ENCODE measurements at places on chromosomes 5 and 9. TPM values are rescaled to one million over a fixed set of nuclear protein-coding genes. Genes with fewer than 3 reads are reported as not detected.

GRCh38 chr9:114551750-114552685 lies 35.6 kb upstream of the ATP6V1G1 start:
- peak; percentile 96 for DNase-seq

- no peak for DNase-seq
Measured at GRCh38 chr9:120071760-120072159, 508.2 kb downstream of the CDK5RAP2 start.

- no peak for DNase-seq
Measured at GRCh38 chr5:145925353-145925752, 11.0 kb upstream of the SH3RF2 start.

- no peak for DNase-seq
Measured at GRCh38 chr5:10056228-10056760, 193.4 kb downstream of the ATPSCKMT start.

DNA sequence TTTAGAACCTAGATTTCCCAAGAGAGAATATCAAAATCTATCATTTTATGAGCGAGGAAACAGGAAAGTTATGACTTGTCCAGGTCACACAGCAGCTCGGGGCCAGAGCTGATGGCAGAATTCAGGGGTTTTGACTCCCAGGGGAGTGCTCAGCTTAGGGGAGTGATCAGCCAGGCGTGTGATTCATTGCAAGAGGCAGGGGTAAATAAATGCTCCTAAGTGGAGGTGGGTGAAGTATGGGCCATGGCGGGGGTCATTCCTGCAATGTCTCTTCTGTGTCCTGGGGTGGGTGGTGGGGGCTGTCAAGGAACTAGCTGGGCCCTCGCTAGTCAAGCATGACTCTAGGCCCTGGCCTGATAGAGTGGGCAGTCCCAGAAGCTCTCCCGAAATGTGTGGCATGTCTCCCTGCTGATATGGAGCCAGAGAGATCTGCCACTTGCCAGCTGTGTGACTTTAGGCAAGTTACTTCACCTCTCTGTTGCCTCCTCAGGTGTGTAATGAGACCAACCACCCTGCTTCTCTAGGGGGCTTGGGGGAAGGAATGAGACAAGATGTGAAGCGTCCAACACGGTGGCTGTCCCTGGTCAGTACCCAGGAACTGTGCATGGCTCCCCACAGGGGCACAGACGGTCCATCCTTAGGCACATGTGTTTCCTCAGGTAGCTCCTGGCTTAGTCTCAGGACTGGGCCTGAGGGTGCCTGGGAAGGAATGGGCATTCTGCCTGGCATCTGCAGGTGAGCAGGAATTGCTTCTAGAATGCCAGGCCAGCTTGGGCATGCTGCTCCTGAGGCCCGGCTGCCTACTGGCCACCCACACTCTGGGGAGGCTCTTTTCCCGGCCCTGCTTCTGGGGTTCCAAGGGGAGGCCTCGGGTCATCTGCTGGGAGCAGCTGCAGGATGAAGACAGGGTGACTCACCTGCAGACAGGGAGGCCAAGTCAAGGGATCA lies 36.5 kb upstream of the SH3PXD2B start:
- peak; percentile 90 for DNase-seq

GRCh38 chr5:130624805-130625204 lies 540.3 kb downstream of the HINT1 start:
- DNase-seq = no peak

GRCh38 chr5:180785794-180786221 lies 16.8 kb downstream of the MGAT1 start:
- peak; percentile 84 for DNase-seq

DNA sequence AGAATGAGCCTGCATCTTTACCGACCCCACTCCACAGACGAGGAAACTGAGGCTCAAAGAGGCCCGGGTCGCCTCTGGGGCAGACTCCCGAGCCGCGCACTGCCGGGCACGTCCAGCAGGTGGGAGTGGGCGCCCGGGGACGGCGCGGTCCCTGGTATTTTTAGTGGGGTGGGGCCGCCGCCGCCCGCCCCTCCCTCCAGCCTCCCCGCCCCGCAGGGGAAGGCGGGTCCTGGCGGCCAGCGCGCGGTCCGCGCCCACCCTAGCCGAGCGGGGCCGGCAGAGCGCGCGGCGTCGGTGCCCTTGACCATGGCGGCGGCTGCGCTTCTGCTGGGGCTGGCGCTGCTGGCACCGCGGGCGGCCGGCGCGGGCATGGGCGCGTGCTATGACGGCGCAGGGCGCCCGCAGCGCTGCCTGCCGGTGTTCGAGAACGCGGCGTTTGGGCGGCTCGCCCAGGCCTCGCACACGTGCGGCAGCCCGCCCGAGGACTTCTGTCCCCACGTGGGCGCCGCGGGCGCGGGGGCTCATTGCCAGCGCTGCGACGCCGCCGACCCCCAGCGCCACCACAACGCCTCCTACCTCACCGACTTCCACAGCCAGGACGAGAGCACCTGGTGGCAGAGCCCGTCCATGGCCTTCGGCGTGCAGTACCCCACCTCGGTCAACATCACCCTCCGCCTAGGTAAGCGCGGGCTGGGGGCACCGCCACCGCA lies at the start of gene LAMC3:
Gene LAMC3 (plus strand): TSS at position 266 of the 710 bp plus-strand sequence. CDS start 41 bp downstream, at position 307.
- peak; percentile 91 for DNase-seq

- DNase-seq = no peak
Measured at GRCh38 chr5:152523964-152524363, 118.9 kb upstream of the NMUR2 start.

- no peak for DNase-seq
Measured at GRCh38 chr5:93154535-93154934, 426.5 kb downstream of the NR2F1-AS1 start.

DNA sequence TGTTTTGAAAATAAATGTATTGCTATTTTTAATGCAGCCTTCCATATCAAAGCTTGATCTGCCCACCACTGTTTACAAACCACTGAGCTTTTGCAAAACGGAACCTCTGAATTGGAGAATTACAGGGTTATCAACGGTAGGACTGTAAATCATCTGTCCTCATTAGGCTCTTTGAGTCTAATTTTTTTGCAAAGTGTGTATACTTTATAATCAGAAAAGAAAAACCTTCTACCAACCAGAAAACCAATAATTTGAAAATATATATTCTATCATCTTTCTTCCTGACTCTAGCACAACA lies 6.8 kb upstream of the SLC2A8 start:
- DNase-seq = no peak

GRCh38 chr9:4131946-4132345 lies 167.9 kb downstream of the GLIS3 start:
- no peak for DNase-seq

DNA sequence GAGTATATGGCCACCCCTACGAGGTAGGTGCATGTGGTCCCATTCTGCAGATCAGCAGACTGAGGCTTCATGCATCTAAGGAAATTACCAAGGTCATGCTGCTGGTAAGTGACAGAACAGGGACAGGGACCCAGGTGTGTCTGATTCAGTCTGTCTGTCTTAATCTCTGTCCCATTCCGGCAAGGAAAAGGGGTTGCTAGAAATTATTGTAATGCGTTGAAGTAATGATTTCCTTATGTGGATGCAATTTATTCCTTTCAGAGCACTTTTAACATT lies 76.8 kb downstream of the AMBP start:
- DNase-seq = peak; percentile 36

DNA sequence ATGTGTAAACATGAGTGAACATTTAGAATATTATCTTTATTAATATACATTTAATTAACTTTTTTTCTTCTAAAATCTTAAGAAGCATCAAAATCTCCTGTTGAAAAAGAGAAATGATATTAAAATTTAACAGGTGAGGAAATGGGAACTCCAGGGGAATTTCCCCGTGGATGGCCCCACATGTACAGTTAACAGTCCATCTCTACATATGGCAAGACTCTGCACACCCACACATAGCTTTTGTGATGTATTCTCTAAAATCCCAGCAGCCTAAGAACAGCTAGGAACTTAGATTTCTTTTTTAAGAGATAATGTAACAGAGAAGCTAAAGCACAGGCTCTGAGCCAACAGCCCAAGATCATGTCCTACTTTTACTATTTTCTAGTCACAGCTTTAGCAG lies 556.3 kb upstream of the RGMB start:
- DNase-seq = no peak

DNA sequence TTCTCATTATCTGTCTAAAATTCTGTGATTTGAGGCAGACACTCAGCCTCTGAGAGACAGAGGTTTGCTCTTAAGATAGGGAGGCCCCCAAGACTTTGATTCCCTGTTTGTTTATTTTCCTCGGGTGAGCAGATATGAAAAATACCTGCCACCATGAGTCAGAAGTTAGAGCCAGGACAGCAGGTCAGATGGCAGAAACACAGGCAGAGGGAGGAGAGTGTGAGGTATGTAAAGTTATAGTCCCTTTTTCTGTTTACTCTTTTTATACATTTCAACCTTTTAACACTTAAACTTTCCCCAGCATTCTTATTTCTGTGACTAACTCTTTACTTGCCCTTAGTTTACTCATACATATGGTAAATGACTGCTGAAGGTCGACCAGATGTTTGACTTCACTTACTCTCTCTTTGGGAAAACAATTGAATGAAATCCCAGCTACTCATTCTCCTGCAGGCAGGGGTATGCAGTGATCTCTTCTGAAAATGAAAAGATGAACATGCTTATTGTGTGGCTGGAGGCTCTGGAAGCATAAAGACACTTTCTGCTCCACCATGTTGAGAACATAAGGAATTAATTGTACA lies 383.8 kb downstream of the NTRK2 start:
- no peak for DNase-seq

- no peak for DNase-seq
Measured at GRCh38 chr5:9473624-9474023, 72.3 kb downstream of the SEMA5A start.

DNA sequence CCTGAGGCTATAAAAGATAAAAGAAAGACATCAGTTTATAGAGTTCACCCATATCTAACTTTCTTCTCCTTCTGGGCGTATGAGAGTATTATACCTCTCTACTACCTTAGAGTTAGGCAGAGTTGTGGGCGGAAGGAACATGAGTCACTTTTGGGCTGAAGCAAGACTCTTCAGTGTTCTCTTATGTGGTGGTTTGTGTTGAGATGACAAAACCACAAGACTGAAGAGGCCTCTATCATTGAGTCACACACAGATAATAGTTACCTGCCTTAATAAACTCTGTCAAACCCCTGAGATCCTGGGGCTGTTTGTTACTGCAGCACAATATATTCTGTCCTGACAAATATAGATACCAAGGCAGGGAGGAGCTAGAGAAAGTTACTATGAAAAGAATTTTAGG lies 184.2 kb downstream of the EFNA5 start:
- DNase-seq = no peak

CDH6 gene
- total RNA-seq = 9.4 TPM

LMX1B gene
- total RNA-seq = under 0.01 TPM

VCP gene
- 241 TPM for total RNA-seq

AFAP1L1 gene
- 1.1 TPM for total RNA-seq

AJM1 gene
- total RNA-seq = 0.88 TPM

COL23A1 gene
- total RNA-seq = not detected

LVRN gene
- total RNA-seq = under 0.01 TPM

SLCO6A1 gene
- not detected for total RNA-seq

SAXO1 gene
- total RNA-seq = under 0.01 TPM
